ENCODE measurements at places on chromosomes 11 and 22.

GRCh38 chr11:46367244-46367915 lies 14.1 kb upstream of the MDK start:
- peak; percentile 78 for DNase-seq

DNA sequence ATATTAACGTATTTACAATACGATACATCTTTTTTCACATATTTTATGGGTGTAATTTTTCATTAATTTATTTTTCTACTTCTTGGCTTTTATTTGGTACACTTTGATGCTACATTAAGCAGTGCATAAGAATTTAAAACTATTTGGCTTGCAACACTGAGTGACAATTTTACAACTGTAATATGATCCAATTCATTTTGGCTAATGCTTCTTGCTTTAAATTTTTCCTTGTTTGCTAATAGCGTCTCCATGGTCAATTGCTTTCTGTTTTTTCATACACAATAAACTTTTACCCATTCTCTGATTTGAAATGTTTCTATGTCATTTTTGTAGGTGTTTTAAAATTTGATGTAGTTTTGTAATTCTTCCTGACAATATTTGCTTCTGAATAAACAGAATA lies 773.2 kb downstream of the FAM181B start:
- DNase-seq: no peak

- no peak for DNase-seq
Observed at GRCh38 chr11:13352711-13353110, 75.1 kb downstream of the BMAL1 start.

GRCh38 chr11:71286701-71287643 lies 34.6 kb upstream of the SHANK2 start:
- no peak for DNase-seq

- no peak for DNase-seq
Observed at GRCh38 chr11:92136797-92137196, 87.8 kb upstream of the FAT3 start.

DNA sequence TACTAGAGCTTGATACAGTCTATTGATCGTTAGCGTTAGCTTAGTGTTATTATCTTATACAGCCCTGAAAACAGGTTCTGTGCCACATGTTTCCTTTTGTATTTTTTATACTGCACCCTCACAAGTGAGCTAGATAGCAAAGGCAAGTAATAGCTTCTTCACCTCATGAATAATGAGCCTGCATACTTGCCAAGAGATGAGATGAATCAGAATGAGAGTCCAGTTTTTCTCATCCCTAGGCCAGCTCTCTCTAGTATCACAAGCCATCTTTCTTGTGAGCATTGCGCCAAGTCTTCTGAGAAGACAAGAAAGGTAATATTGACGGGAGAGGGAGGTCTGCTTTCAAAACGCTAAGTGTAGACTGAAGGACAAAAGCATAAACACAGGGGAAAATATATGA lies 8.7 kb upstream of the CARD18 start:
- DNase-seq: no peak

DNA sequence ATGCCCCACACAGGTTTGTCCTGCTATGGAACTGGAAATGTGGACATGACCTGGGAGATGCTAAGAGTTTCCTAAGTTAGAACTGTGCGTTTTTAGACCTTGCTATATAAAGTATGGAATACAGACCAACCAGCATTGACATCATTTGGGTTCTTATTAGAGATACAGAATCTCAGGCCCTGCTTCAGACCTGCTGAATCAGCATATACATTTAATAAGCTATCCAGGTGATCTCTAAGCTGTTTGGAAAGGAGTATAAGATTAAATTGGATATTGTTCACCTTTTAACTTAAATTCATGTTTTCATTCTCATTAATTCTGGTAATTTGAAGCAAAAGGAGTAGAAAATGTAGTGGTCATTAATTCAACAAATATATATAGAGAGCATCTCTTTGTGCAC lies 6.9 kb upstream of the CNTF start:
- no peak for DNase-seq

- no peak for DNase-seq
Observed at GRCh38 chr11:45982656-45983470, 60.4 kb downstream of the LARGE2 start.

DNA sequence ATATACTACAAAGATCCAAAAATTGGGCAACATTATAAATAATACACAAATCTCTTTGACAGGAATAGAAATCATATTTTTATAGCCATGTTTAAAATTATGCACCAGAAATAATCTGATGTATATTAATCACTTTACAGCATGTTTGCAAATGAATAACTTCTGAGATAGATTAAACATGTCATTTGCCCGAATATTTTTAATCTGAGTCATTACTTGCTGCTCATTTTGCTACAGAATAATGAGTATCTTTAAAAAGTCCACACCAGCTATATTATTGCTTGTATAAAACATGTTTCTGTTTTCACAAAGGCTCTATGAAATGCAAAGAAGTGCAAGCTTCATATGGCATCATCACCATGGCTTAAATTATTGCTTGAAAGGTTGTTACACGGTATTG lies 336.8 kb downstream of the GUCY1A2 start:
- DNase-seq: no peak

DNA sequence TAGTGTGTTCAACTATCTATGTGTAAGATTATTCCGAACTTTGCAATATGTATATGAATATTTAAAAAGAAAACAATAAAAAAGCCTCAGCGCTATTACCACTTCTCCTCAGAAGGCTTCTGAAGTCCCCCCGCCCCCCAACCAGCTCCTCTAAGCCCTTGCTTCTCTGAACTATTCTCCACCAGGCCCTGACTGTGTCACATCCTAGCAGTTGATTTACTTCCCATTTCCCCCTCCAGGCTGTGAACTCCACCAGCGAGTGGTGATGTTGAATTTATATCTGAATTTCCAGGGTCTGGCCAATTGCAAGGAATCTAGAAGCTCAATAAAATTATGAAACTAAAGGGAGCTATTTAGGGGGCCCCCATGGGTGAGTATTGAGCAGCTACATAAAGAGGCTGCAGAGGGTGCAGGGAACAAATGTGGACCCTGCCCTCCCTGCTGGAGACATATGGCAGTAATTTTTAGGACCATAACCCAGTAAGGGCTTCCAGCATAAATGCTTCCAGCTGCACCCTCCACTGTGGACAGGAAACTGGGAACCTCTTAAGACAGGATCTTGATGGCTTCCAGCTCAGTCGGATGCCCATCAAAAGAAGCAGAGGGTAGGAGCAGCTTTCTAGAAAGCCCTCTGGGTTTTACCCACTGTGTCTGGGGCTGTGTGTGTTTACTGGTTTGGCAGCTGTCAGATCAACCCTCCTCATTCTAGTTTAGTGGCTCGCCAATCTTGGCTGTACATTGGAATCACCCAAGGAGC lies 81.4 kb downstream of the TIMP3 start:
- DNase-seq: no peak

DNA sequence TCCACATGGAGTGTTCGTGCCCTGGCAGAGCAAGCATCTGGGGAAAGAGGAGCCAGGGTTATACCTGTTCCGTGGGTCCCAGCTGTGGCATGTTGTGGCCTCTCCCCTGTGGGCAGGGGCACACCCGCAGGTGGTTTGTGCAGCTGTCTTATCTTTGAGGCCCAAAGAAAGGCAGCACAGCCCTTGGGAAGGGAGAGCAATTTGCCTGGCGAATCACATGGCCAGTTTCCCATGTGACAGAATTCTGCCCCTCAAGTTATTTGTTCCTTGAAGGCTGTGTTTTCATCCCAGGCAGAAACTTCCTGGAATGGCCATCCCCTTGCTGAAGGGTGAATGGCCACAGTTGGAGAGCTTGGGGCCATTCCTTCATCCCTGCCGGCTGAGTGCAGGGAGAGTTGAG lies 16.4 kb upstream of the COX8A start:
- no peak for DNase-seq

DNA sequence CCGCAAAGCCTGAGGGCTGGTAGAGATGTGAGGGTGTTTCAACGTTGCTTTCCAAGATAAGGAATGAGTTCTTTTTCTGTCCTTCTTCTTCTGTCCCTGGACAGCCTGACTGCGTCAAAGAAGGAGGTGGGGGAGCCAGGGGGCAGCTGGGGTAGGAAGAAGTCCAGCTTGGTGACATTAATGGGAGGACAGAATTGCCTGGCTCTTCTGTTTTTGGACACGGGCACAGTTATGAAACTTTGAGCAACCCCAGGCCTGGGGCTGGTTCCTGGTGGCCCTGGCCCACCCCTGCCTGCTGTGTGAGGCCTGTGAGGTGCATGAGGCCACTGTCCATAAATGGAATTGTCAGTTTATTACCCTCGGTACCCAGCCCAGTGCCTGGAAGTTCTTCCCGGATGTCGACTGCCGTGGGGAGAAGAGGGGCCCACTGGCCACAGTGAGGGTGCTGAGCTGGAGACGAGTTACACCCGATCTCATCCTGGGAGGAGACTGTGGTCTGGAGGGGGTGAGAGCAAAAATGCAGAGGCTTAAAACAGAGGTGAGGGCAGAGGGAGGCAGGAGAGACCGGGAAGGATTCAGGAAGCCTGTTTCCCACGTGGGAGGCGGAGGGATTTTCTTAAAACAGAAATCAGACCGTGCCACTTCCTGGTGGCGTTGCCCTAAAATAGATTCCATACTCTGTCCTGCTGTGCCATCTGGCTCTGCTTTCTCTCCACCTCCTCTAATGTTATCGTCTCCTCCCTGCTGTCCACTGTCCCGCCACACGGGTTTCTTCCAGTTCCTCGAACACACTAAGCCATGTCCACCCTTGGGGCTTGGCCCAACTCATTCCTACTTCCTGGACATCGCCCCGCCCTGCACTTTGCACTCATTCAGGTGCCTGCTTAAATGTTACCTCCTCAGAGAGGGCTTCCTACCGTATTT lies 59.7 kb upstream of the RASD2 start:
- DNase-seq: no peak

- no peak for DNase-seq
Observed at GRCh38 chr11:40679276-40679675, 780.2 kb downstream of the LRRC4C start.

- no peak for DNase-seq
Observed at GRCh38 chr11:123545726-123546270, 108.6 kb downstream of the SCN3B start.

DNA sequence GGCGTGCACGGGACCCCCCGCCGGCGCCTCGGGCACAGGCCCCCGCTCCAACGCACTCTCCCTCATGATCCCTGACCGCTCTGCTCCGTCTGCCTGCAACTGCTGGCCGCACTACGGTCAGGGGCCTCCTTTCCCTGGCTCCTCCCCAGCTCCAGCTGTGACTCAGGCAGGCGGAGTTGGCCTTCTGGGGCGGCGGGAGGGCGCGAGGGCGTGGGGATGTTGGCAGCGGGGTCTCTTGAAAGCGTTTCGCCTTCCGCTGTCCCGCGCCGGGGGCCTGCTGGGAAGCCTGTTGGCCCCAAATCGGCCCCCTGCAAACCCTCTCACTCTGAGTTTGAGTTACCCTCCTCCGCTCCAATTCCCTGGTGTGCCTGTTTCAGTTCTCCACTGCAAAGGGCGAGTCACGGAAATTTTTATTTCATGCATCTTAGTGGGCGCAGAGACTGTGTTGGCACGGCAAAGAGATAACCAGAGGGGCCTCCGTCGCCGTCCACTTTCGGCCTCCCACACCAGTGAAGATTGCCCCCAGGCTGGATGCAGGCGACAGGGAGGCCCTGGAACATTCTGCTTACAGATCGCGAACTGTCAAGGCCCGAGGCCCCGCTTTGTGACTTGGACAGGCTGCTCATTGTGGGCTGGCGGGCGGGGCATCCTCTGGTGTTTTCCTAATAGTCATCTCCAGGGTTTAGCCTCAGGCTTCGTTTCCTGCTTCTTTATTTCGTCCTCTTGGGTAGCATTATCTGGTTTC lies at the start of gene CAVIN3:
Gene CAVIN3 (minus strand): TSS at position 91 of the 745 bp plus-strand sequence. CDS start 25 bp downstream, at position 66.
- no peak for DNase-seq

DNA sequence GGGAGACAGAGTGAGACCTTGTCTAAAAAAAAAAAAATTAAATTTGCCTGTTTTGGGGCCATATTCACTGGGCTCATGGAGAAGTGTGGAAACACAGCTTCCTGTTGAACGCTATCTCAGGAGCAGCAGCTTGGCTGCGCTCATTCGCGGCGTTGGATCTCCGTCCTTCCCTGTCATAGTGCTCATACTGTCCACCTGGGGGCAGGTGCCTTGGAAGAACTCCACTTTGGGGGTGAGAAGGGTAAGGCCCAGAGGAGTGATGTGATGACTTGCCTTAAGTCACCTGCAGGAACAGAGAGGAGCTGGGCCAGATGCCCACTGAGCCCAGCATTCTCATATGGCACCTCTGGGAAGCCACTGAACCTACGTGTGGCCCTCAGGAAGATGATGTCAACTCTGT lies 82.8 kb downstream of the CABIN1 start:
- DNase-seq: no peak

- DNase-seq: no peak
Observed at GRCh38 chr11:76135491-76135890, 70.8 kb downstream of the WNT11 start.

DNA sequence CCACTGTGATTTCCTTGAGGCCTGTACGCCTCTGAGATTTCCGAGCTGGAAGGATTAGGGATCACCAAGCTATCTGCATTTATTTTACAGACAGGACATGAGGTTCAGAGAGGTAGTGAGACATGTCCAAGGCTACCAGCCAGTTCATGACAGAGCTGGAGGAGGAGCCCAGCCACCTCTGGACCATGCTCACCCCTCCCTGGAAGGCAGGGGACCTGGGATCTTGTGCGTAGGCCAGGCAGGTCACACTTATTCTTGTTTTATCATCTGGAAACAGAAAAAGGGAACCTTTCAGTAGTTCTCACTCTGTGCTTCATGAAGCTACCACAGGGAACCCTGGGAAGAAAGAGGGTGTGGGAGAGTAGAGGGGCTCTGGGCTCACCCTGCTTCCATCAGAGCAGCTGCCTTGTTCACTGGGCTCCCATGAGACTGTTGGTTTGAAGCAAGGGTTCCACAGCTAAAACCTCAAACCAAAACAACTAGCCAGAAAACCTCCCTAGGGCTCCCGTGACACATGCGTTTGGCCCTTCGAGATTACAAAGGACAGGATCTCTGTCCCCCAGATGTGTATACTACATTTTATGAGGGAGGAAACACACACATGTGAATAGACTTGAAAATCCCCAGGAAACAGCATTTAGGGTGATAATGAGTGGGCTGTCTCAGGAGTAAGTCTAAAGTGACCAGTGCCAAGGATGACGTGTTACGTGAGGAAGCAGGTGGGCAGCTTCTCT lies 106.4 kb downstream of the DSCAML1 start:
- no peak for DNase-seq

DNA sequence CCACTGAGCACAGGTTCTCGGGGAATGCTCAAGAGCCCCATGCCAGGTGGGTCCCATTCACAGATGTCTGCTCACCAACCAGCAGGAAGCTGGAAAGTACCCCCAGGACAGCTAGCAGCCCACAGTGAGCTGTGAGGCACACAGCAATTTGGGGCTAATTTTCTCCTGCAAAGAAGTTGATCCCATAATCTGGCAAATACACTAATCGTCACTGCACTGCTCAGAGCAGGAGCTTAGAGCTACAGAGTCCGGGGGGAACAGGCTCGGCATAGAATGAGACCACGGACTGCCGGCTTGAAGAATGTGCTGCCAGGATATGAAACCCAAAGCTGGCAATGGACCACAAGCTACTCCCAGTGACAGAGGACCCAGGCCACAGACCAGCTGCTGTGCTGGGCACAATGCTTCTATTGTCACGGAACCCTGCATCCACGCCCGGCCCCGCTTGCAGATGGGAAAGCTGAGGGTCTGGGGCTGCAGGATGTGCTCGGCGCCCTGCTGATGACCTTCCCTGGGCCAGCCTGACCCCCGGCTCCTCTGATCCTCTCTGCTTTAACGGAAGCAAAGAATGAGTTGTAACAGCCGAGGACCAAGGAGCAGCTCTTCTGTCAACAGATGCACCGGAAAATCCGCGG lies 239.7 kb downstream of the CTTN start:
- no peak for DNase-seq
